ENCODE measurements at places on chromosomes 3 and 15. TPM values are rescaled to one million over a fixed set of nuclear protein-coding genes. Genes with fewer than 3 reads are reported as not detected.

GRCh38 chr15:25739687-25740121, 123.4 kb downstream of the ATP10A start:
- peak; percentile 67 for DNase-seq

Gene EAF2
- 3.5 TPM for total RNA-seq

Gene RBSN
- total RNA-seq: 26.7 TPM

DNA sequence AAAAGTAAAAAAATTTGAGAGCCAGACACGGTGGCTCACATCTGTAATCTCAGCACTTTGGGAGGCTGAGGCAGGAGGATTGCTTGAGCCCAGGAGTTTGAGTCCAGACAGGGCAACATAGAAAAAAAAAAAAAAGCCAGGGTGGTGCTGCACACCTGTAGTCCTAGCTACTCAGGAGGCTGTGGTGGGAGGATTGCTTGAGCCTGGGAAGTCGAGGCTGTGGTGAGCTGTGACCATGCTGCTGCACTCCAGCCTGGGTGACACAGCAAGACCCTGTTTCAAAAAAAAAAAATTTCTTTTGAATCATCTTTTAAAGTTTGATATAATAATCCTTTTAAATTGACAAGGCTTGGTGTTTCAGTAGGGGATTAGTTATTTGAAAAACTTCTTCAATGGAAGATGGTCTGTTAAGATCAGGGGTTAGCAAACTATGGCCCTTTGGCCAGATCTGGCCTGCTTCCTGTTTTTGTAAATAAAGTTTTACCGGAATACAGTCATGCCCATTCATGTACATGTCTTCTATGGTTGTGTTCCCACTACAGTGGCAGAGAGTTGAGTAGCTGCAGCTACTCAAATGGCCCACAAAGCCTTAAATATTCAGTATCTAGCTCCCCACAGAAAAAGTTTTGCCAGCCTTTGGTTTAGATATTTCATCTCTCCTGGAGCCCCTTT, 28.9 kb downstream of the CDAN1 start:
- no peak for DNase-seq

DNA sequence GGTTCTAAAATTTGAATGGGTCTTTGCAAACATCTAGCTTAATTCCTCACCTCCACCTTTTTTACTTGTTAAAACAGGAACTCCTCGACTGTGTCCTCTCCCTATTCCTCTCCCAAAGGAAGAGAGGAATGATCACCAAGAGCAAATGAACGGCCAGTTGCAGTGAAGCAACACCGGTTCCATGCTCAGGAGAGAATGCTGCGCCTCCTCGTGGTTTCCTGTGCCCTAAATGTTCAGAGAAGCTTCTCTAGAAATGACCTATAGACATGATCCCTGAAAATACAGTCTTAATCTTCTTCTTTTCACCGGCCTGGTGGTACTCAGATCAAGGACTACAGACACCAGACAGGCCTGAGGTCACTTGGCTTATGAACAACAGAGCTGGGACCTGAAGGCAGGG, 65.1 kb upstream of the GUCA1C start:
- peak; percentile 63 for DNase-seq

DNA sequence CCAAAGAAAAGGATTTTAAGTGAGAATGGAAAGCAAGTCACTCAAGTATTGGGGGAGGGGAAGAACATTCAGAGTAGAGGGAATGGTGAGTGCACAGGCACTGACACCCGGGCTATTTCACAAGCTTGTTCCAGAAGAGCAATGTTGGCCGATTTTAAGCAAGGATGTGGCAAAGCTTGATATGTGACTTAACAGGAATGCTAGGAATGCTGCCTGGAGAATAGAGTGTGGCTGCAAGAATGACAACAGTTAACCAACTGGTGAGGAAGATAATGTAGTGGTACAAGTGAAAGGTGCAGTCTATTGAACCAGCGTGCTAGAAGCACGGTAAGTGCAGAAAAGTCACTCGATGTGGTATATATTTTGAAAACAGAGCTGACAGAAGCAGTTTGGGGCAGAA, 6.2 kb upstream of the CCDC80 start:
- DNase-seq: peak; percentile 80

- DNase-seq: no peak
Measured at GRCh38 chr3:129576514-129577352, 29.7 kb downstream of the PLXND1 start.

Gene MED12L
- 15.5 TPM for total RNA-seq

Data from endodermal cell (in vitro differentiated cells).